Activated T-cell treated with anti-CD3 and anti-CD28 coated beads, Interleukin-2, amount 50 U/mL, for 1 hour (primary cell): ENCODE measurements at places on chromosomes 5 and 9.

DNA sequence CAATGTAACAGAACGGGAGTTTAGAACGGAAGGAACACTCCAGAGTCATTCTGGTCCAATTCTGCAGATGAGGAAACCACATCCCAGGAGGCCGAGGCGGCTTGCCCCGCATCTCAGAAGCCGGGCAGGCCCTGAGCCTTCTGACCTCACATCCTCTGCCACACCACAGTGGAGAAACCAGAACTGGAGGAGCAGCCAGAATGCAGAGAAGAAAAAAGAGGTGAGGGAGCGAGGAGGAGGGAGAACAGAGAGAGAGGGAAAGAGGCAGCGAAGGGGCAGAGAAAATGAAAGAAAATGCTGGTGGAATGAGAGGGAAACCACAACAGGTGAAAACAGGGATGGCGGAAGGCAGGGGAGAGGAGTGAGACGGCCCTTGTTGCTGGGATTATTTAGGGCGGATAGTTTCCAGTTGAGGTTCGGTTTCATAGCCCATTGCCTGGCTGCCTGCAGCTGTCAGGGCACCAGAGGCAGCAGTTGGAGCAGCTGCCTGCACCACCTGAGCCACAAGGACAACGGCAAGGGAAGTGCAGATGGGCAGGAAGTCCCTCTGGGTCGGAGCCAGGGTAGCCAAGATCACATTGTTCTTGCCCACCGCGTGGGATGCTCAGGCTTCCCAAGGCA lies at the start of gene HMHB1:
Gene HMHB1 (plus strand): TSS at position 77 of the 621 bp plus-strand sequence.
- DNase-seq: no peak

GRCh38 chr9:137150617-137151457 lies 11.9 kb downstream of the GRIN1 start:
- DNase-seq: peak; percentile 42

- no peak for DNase-seq
Observed at GRCh38 chr9:96156171-96156974, 145.6 kb downstream of the HSD17B3 start.

DNA sequence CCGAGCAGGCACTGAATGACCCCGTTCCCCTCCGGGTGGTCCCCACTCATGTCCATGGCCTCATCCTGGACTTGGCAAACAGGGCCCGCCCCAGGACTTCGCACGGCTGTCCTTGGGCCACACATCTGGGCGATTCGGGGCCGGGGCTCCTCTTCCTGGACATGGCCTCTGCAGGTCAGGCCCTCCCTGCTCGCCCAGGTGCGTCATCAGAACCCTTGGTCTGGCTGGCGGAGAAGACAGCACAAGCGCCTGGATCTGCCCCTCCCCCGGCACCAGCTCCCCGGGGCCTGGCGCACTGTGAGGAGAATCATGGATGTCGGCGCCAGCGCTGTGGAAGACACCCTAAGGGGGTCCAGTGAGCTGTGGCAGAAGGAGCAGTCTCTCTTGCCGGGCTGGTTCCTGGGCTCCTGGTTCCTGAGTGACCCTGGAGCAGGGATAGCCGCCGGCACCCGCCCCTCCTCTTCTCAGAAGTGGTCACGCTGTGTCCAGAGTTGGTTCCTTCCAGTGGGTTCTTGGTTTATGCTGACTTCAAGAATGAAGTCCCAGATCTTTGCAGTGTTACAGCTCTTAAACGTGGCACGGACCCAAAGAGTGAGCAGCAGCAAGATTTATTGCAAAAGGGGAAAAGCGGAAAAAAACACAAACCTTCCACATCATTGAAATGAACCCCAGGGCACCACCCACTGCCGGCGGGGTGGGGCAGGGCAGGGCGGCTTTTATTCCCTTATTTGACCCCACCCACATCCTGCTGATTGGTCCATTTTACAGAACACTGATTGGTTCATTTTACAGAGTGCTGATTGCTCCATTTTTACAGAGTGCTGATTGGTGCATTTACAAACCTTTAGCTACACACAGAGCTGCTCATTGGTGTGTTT lies 25.9 kb upstream of the SLC12A7 start:
- DNase-seq: no peak

DNA sequence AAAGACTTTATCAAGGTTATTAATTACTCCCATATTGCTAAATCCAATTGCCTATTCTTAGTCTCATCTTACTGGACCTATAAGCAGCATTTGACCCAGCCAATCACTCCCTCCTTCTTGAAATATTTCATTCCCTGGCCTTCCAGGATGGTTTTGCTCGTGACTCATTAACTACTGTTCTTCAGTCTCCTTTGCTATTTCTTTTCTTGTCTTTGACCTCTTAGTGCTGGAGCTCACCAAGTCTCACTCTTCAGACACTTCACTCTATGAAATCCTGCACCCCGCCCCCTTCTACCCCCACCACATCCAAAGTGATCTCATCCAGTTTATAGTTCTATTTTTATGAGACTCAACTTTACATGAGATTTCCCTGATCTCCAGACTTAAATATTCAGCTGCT lies 803.1 kb upstream of the WWC1 start:
- DNase-seq: no peak

- DNase-seq: no peak
Observed at GRCh38 chr9:35380619-35381018, 109.3 kb upstream of the RUSC2 start.

DNA sequence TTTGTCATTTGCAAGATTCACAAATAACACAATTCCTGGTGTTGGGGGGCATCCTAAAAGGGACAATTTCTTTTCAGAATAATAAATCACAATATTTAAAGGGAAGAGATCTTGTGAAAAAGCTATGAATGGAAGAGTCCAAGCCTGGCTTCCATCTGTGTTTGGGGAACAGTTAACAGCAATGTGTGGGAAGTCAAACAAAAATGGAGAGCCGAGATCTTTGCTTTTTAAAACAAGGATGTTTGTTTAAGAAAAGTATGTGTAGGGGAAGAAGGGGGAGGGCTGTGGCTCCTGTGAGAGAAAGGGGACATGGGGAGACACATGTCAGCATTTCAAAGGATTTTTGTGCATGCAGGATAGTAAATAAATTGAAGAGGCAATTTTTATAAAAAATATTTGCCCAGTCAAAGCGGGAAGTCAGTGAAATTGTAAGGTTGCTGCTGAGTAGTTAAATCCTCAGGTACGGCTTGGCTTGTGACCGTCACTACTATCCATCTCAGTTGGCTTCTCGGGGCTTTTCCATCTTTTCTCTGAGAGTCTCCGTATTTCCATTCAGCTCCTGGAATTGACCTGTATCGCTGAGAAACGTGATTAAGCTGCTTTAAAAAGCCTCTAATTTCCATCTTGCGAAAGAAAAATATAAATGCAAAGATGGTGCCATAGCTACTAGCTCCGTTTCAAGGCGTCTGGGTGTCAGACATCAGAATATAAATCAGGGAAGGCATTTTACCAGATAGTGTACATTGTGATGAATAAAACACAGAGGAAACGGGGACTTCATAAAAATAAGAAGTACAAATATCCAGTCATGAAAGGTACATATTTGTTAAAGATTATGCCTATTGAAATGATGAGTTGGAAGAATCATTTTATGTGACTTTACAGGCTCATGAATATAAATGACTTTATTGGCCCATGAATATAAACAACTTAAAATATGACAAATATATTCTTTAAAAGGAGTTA lies 52.9 kb upstream of the VCAN start:
- DNase-seq: no peak

DNA sequence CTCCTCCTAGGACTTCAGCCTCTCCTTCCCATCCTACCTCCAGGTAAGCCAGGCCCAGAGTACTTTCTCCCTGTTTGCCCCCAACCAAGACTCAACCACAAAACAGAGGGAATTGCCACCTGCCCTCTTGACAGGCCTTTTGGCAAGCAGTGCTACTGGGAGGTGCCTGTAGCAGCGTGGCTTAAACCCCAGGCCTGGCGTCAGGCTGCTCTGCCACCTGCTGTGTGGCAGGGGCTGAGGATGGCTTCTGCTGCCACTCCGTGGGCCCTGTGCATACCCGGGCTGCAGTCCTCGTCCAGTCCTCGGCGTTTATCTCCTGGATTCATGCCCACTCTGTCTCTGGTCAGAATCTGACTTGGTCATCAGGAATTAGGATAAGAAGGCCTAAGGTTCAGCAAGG lies 163.1 kb downstream of the PAX5 start:
- DNase-seq: no peak

DNA sequence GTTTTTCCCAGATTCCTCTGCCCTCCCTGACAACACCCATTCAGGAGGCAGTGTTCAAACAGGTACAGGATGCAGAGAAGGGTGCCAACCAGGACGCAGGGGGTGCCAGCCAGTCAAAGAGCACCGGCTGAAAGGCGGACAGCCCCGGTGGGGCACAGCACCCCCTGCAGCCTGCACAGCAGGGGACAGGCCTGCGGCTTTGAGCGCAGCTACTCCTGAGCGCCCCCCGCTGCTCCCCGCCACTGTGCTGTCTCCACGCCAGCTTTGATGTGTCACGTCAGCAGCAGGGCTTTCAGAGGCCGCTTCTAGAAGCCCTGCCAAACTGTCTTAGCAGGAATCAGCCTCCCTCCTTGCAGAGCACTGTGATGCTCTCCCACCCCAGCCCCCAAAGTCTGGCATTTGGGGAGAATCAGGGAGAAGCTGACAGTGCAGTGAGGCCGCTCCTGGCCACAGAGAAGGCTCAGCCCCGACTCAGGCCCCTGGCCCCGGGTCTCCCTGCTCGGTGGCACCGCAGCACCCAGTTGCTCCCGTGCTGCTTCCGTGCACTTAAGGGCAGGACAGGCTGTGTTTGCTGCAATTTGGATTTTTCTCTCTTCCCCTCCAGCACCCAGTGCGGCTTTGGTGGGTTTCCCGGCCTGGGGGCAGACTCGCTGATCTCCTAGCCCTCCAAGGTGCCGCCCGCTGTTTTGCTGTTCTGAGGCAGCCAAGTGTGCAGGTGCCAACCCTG lies 20.3 kb downstream of the AK8 start:
- no peak for DNase-seq

- DNase-seq: no peak
Observed at GRCh38 chr5:36450229-36451014, 148.7 kb upstream of the RANBP3L start.

GRCh38 chr9:112382501-112383364 lies 2.8 kb downstream of the HSDL2 start:
- no peak for DNase-seq

DNA sequence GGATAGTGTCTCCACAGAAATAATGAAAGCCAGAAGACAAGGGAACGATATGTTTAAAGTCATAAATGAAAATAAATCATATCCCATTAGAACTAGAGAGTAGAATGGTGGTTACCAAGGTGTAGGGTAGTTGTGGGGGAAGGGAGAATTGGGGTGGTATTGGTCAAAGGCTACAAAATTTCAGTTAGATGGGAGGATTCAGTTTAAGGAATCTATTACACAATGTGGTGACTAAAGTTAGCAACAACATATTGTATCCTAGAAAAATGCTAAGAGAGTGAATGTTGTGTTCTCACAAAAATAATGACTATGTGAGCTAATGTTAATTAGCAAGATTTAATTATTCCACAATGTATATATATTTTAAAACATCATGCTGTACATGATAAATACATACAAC lies 27.8 kb upstream of the LARP1 start:
- no peak for DNase-seq

GRCh38 chr5:133925866-133926488 lies 42.4 kb downstream of the C5orf15 start:
- no peak for DNase-seq

DNA sequence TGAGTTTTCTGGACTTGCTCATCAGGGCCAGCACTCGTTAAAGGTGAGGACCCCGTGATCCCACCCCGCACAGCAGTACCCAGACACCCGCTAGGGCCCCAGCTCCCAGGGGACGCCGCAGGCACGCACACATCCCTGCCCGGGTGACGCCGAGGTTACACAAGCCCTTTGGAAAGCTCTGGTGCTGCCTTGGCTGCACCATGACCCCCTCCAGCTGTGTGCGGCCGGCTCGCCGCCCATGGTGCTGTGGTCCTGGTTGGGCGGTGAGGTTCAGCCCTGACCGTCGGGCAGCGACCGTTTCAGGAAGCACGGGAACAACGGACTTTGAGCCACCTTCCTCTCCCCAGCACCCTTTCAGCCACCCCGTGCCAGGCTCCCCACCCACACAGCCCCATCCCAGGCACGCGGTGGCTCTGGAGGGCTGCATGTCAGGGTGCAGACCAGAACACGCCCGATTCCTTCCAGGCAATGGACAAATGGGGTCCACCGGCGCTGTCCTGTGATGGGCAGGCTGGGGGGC lies 7.5 kb upstream of the SLC12A7 start:
- DNase-seq: no peak

- DNase-seq: no peak
Observed at GRCh38 chr5:67813877-67814539, 401.5 kb upstream of the PIK3R1 start.

DNA sequence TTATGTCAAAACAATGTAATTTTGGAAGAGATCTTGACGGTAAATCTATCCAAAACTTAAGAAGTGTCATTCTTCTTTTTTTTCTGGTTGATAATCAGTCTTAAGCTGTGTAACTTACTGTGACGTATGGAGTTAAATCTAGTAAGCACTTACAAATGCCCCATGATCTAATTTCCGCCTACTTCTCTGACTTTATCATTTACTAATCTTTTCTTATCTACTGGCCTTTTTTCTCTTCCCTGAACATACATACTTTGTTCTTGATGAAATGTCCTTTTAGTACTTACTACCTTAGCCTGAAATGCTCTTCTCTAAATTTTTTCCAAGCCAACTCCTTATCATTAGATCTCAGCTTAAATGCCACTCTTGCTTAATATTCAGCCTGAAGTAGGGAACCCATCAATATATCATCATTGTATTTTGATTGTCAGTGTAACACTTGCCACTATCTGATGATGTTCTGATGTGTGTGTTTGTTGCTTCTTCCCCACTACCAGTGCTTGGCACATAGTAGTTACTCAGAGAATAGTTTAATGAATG lies 27.6 kb downstream of the AP3S1 start:
- no peak for DNase-seq

GRCh38 chr9:107118863-107119624 lies 164.0 kb upstream of the RAD23B start:
- DNase-seq: no peak

DNA sequence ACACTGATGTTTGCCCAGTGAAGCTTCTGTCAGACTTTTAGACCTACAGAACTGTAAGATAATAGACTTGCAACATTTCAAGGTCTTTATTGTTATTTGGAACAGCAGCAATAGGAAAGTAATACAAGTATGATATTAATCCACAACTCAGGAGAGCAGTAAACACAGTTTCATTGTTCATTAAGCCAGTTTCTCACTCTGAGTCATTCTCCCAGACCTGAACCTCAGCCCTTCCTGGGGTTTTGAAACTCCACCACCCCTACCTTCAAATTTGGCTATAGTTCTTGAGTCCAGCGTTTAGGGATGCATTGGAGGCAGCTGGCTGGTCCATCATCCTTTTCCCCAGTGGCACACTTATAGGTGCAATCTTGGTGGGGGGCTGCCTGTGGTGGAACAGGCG lies 203.2 kb downstream of the RAB3C start:
- DNase-seq: no peak

- DNase-seq: no peak
Observed at GRCh38 chr9:76717176-76717575, 47.1 kb upstream of the PCA3 start.

DNA sequence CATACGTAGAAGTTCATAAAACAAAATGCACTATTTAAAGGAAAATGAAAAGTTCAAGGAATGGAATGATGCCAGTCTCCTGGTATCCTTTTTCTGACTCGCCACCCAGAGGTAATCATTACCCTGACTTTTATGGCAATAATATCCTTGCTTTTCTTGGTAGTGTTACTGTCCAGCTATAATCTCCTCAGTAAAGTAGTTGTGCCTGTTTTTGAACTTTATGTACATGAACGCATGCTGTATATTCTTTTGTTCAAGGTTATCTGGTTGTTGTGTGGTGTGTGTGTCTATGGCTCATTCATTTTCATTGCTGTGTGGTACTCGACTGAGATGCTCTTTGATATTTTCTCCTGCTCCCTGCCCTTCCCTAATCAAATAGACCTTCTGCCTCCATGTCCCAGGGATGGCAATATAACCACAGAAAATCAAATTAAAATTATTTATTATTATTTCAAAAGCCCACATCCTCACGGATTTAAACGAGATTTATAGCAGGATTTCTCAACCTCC lies 29.2 kb upstream of the FBP1 start:
- no peak for DNase-seq
